Activated T-cell treated with anti-CD3 and anti-CD28 coated beads, Interleukin-2, amount 50 U/mL, for 4 hours (primary cell): ENCODE measurements at places on chromosomes 13 and 19.
A peak's percentile ranks its signal among the peaks of the same experiment; 100 is the strongest.

- DNase-seq, result no peak
Observed at GRCh38 chr13:79477968-79478367, 3.0 kb upstream of the NDFIP2 start.

DNA sequence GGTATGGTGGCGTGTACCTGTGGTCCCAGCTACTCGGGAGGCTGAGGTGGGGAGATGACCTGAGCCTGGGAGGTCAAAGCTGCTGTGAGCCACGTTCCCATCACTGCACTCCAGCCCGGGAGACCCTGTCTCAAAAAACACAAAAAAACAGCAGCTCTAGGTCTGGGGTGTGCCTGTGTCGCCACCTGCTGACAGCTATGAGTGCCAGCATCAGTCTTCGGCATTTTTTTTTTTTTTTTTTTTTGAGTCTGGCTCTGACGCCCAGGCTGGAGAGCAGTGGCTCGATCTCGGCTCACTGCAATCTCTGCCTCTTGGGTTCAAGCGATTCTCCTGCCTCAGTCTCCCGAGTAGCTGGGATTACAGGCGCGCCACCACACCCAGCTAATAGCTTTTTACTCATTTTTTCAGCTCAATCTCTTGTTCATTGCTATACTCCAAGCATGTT is 10.1 kb downstream of the AP2S1 start:
- peak; percentile 46 for DNase-seq

DNA sequence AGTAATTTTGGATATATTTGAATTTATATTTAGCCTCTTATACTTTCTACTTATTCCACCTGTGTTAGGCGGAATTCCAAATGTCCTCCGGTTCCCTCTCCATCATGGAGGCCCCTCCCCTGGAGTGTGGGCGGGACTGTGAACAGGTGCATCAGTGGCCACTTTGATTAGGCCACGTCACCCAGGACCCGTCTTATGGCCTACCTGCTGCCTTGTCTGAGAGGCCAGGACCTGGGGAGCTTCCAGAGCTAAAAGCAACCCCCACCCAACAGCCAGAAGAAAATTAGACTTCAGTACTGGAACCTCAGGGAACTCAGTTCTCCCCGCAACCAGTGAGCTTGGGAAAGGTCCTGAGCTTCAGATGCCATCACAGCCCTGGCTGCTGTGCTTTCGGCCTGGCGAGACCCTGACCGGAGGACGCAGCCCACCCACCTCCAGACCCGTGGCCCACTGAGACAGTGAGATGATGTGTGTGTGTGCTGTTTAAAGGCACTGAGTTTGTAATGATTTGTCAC is 200.2 kb upstream of the SOX1 start:
- no peak for DNase-seq

GRCh38 chr19:40273469-40274360 is 11.4 kb downstream of the AKT2 start:
- no peak for DNase-seq

GRCh38 chr19:32976223-32976805 is 4.3 kb downstream of the FAAP24 start:
- DNase-seq, result peak; percentile 61

DNA sequence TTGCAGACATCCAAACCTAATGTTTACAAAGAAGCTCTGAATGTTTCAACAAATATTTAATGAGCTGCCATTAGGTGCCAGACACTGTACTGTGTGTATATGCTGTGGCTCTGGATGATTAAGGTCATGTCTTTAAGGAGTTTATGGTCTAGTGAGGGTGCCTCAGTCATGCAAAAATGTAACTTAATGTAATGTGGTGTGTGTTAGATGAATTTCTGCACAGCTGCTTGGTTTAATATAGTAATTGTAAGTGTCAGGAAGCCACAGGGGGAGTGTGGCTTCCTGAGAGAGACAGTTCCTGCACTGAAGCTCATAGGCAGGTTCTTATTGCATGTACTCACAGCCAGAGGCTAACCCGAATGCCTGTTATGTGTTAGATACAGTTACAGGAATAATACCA is 43.3 kb downstream of the SPATA13 start:
- DNase-seq, result no peak

DNA sequence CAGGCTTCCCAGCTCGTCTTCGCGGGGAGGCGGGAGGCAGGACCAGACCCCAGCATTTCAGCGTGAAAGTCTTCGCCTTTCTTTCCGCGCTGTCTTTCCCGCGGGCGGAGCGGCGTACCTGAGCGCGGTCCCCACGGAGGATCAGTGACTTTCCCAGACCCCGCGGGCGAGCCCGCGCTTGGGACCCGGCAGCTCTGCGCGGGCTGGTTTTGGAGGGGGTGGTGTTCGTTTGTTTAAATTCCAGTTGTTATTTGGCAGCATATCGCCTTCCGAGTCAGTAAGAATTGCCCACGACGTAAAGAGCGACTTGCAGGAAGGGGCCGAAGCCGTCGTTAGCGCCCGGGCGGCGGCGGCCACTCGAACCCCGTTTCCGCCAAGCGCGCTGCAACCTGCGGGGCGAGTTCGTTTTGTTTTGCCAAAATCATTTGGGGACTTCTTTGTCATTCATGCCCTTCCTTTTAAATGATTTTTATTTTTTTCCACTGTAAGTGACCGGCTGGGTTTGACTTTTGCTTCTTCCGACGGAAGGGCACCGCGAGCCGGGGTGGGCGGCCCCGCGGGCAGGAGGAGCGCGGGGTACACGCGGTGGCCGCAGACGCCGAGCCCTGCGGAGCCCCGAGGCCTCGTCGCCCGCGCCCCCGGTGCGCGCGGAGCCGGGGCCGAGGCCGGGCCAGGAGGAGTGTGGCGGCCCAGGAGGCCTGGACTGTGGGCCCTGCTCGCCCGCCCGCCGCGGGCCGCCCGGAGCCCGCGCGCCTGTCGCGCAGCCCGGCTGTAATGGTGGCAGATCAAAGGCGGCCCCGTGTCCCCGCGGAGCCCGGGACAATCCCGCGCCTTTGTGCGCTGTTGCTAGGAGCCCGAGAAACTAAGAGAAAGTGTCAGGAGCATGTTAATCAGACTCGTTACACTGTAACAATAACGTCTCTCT is 75.9 kb downstream of the ZIC5 start:
- no peak for DNase-seq

DNA sequence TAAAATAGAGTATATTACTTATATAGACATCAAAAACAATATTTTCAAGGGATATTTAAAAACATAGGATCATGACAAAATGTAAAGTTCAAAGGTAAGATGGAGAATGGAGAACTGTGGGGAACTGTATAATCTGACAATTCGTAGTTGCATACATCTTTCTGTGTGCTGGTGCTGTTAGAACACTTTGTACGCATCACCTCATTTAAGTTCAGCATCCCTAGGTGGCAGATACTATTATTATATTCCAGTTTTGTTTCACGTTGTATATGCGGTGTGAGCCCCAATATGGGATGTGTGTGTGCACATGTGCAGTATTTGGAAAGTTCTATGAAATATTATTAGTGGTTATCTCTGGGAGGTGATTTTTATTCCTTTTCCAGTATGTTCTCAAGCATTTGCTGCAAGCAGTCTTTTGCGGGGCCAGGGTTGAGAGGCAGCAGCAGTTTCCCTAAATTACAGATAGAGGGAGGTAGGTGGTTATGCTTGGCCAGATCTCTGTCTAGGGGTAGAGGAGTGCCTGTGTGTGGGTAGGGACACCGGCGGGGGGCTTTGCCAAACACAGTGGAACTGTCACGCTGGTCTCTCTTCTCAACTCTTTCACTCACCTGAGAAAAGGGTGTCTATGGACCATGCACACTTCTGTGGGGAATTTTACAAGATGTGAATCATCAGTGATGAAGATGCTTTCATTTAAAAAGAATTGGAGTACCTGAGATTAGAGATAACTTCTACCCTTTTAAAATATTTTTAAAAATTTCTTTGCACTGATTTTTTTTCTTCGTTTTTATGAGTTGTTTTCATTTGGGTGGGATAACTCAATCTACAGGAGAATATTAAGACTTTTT is 55.6 kb upstream of the ALOX5AP start:
- peak; percentile 20 for DNase-seq

DNA sequence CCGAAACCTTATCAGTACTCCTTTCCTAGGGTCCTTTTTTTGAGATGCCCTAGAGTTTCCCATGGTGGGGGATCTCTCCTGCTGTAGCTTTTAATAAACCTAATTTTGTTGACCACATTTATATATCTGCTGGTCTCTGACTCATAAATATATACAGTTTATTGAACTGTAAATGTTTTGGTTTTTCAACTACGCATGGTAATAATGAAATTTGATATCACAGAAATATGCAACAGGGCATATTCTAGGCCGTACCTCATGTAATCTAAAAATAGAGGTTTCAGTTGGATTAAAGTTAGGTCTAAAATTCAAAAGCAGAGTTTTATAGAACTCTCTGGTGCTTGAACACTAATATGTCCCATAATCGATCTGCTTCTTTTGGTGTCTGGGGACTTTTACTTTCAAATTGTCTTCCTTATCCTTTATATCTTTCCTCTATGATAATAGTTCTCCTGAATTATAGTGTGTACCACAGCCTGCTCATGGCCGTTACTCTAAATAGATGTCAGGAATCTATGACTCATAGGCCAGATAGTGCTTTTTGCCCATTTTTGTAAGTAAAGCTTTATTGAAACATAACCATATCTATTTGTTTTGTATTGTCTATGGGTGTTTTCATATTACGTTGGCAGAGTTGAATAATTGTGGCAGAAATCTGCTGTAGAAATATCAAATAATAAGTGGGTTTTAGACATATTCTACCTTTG is 324.8 kb upstream of the PCDH9 start:
- no peak for DNase-seq

GRCh38 chr19:50323782-50324133 is 5.4 kb downstream of the KCNC3 start:
- no peak for DNase-seq

- DNase-seq, result no peak
Observed at GRCh38 chr13:30115257-30115600, 192.1 kb downstream of the KATNAL1 start.

- DNase-seq, result no peak
Observed at GRCh38 chr19:14106840-14107239, 10.7 kb downstream of the PRKACA start.

- DNase-seq, result no peak
Observed at GRCh38 chr13:73658639-73659038, 475.6 kb downstream of the KLF12 start.

DNA sequence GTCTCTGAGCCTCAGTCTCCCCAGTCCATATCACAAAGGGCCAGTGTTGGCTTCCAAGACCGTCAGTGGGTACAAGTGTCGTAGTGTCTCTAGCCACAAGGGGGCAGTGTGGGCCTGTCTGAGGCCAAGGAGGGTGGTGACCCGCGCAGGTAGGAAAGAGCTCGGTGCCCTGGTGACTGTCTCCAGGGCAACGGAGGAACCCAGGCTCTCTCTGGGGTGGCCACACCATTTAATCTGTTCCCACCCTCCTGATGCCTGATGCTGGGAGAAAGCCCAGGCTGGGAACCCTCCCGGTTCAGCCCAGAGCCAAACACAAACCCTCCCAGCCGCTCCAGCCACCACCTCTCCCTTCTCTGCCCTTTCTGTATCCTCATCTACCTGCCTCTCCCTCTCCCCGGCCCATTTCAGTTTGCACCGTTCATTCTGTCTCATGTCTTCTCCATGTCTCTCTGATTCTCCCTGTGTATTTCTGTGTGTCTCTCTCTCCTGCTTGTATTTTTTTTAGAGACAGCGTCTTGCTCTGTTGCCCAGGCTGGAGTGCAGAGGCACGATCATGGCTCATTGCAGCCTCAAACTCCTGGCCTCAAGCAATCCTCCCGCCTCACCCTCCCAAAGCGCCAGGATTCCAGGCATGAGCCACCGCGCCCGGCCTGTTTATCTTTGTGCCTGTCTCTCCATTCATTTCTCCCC is 17.5 kb upstream of the MEIS3 start:
- DNase-seq, result peak; percentile 89

GRCh38 chr13:30446126-30446500 is 19.6 kb downstream of the HMGB1 start:
- no peak for DNase-seq

DNA sequence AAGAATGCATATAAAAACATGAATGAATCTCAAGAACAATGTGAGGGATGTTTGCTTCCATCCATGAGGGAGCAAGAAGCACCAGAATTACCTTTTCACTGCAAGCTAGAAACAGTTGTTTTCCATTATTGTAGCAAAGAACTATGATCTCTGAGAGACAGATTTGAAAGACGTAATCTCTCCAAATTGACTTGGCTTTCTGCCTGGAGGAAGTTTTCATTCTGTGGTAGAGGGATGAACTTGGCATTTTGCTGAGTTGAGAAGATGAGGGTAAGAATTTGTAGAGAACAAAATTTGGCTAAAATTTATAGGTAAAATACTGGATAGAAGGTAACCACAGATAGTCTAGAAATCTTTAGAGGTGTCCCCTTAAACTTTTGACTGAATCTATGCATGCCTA is 496.8 kb downstream of the TDRD3 start:
- no peak for DNase-seq

- DNase-seq, result no peak
Observed at GRCh38 chr13:60164234-60164889, 634 bp upstream of the DIAPH3 start.
